Stimulated activated CD4-positive, alpha-beta T cell treated with anti-CD3 and anti-CD28 coated beads, Interleukin-12 subunit alpha, Interleukin-12 subunit beta, amount 100 ng/mL, for 4 hours (primary cell): ENCODE measurements at places on chromosomes 13 and 19.

DNA sequence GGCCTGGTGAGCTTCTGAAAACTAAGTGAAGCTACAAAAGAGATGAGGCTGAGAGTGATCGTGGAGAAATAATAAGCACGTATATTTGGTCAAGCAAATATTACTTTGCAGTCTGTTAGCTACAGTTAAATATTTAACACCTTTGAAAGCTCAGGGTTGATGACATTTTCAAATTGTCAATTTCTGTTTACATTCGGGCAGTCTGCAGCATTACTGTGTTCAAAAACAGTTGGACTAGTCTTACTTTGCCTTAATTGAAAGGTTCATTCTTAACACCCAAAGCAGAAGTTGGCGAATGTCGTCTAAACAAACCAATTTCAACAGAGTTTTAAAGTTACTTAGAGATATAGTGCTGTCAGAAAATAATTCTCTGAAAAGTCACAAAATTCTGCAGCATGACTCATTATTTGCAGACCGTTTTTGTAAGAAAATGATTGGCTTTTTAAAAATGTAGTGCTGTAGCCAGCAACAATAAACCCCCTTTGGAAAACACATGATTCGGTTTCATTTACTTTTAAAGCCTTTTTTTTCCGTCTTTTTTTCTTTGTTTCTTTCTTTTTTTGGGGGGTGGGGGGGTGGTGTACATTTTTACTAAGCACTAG, 549.0 kb downstream of the GPC6 start:
- no peak for DNase-seq

GRCh38 chr13:60118696-60119400, 44.9 kb downstream of the DIAPH3 start:
- no peak for DNase-seq

GRCh38 chr13:40777166-40777808, 6.3 kb upstream of the MRPS31 start:
- peak; percentile 19 for DNase-seq

- no peak for DNase-seq
Measured at GRCh38 chr19:46367426-46367825, 20.5 kb downstream of the PPP5C start.

DNA sequence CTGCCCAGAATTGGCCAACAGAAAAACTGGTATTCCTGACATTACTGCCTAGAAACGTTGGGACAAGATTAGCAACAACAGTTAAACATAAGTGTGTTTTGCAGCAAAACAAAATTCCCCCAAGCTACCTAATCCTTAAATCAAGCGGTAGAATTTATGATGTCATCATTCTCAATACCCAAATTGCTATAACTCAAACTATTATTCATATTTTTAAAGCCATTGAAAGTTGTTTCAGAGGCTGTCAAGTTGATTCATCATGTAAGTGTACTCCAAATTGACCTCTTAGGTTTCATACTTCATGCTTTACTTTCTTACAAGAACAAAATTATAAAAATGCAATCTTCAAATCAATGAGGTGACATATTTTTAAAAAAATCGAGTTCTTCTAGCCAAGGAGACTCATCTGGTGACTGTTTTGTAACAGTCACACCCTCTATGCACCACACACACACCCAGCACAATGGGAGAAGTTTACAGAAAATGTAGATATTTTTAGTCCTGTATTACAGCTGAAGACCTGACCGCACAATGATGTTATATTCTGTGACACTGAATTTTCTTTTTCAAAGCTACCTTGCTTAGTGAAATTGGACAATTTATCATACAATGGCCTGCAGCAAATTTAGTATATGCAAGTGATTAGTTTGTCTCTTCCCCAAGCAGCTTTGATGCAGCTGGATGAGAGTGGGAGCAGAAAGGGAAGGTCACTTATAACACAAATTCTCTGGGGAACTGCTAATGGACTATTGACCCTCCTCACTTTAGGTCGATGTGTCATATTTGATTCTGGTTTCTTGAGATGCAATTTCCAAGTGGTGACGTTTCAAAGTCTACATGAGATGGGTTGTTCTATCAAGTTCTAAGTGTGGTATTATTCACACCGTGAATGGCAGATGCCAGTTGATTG, 345.3 kb upstream of the OBI1 start:
- no peak for DNase-seq

DNA sequence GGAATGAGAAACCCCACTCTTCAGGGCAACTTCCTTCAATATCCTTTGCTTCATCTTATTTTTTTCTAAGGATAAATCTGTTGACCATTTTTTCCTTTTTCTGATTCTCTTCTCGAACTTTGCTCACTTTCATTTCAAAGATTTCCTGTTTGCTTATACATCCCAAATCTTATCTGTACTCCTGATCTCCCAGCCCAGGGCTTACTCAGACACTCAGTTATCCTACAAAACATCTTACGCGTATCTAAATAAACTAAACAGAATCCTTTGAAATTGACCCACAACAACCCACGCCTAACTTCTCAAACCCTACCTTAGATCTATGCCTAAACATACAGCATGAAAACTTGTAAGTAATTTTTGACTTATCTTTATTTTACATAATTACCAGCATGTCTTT, 179.2 kb downstream of the ABCC4 start:
- no peak for DNase-seq

DNA sequence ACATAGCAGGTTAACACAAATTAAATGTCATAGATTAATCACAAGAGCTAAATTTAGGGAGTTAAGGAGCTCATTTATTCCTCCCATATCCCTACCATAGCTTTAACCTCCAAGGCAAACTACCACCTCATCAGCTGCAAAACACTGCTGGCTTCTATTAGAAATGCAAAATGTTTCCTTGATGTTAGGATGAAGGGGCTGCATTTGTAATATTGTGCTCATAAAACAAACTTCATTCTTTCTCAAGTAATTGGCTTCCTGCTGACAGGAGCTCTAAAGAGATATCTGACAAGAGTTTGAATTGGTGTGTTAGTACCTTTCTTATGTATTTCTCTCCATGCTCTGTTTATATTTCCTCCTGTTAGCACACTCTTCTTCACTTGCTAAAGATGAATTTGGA, 152.1 kb downstream of the OLFM4 start:
- no peak for DNase-seq

- no peak for DNase-seq
Measured at GRCh38 chr13:96816261-96816660, 178.0 kb downstream of the OXGR1 start.

DNA sequence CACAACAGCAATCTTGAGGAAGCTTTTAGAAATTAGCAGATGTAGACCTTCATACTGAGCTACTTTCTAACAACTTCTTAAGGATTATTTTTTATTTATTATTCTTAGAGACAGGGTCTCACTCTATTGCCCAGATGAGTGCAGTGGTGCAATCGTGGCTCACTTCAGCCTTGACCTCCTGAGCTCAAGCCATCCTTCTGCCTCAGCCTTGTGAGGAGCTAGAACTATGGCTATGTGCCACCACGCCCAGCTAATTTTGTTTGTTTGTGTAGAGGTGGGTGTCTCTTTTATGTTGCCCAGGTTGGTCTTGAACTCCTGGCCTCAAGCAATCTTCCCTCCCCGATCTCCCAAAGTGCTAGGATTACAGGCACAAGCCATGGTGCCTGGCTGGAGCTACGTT, 200.6 kb downstream of the TSHZ3 start:
- no peak for DNase-seq

- no peak for DNase-seq
Measured at GRCh38 chr13:110756219-110756631, 42.7 kb downstream of the ING1 start.

GRCh38 chr19:8657869-8658268, 27.4 kb downstream of the NFILZ start:
- DNase-seq, result no peak

DNA sequence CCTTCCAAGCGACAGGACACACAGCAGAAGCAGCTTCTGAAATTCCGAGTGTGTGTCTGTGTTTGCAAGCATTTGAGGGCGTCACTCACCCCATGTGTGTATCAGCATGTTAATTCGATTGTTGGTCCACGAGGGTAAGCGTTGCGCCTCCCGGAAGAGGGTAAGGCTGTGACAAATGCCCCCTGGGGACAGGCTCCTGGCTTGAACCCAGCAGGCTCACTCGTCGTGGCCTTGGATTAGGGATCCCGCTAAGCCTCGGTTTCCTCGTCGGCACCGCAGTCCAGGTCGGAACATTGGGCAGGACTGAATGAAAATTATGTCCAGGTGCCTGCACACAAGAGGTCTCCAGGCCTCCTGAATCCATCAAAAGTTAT, 606 bp upstream of the STXBP2 start:
- DNase-seq, result no peak

DNA sequence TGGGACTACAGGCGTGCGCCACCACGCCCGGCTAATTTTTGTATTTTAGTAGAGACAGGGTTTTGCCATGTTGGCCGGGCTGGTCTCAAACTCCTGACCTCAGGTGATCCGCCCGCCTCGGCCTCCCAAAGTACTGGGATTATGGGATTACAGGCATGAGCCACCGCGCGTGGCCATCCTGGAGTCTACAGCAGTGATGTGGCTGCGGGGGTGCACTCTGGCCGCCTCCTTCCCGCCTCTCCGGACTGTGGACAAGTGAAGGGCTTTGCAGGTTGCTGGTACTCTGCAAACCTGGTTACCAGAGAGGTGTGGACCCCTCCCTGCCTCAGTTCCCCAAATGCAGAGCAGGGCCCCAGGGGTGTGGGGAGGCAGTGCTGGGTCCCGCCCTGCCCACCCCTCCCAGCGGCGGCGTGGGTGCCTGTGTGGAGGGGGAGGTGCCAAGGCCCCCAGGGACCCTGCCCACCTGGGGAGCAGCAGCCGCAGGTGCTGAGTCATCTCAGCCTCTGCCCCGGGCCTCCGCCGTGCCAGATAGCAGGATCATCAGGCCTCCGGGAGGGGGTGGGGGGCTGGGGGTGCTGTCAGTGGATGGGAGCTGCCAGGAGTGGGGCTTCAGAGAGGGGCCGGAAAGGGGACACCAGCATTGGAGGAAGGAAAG, 23.1 kb downstream of the ARID3A start:
- DNase-seq, result no peak

DNA sequence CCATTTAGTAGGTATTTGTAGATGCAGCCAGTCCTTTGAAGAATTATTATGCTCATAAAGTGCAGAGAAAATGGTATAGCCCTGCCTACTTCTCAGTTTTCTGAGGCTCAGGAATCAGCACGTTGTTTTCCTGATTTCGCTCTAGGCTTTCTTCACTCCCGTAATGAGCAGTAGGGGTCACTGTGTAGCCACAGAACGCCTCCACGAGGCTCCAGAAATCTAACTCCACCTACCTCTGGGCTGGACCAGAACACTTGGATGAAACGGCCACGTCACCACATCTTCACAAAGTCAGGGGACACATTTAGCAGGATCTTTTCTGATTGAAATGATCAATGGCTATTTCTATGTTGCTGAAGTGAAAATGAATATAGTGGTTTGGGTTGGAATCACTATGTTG, 49.8 kb upstream of the GTF3A start:
- peak; percentile 30 for DNase-seq

- DNase-seq, result peak; percentile 49
Measured at GRCh38 chr19:17281391-17282304, at the start of gene ANKLE1. Gene ANKLE1 (plus strand): TSS chr19:17281901. CDS start chr19:17281921, 20 bp downstream.

DNA sequence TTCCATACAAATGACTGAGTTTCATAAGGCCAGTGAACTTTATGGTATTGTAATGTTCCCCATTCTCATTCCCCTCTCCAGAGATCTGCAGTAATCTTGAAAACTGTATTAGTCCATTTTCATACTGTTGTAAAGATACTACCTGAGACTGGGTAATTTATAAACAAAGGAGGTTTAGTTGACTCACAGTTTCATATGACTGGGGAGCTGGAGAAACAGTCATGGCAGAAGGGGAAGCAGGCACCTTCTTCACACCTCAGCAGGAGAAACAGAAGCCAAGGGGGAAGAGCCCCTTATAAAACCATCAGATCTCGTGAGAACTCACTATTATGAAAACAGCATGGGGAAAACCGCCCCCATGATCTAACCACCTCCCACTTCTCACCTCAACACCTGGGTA, 318.7 kb upstream of the KLF12 start:
- no peak for DNase-seq

GRCh38 chr19:19487950-19488874, 27.1 kb downstream of the TSSK6 start:
- DNase-seq, result no peak

- DNase-seq, result no peak
Measured at GRCh38 chr19:28508666-28509065, 704.3 kb downstream of the UQCRFS1 start.

DNA sequence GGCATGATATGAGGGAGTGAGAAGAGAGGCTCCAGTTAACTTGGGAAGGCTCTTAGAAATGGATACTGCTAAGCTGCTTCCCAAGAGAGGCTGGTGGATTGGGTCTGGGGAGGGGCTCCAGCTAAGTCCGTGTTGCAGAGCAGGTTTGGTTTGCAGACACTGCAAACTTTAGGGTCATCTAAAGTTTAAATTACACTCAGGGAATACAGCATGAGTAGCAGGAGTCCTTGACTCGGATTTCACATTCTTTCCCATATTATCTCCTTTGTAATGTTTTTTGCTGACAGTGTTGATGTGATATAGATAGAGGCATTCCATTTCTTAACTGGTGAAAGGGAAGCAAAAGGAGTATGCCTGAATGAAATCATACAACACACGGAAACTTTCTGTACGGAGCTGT, 31.9 kb downstream of the SGCG start:
- DNase-seq, result no peak

GRCh38 chr13:113845055-113845454, 18.8 kb downstream of the GAS6 start:
- no peak for DNase-seq

DNA sequence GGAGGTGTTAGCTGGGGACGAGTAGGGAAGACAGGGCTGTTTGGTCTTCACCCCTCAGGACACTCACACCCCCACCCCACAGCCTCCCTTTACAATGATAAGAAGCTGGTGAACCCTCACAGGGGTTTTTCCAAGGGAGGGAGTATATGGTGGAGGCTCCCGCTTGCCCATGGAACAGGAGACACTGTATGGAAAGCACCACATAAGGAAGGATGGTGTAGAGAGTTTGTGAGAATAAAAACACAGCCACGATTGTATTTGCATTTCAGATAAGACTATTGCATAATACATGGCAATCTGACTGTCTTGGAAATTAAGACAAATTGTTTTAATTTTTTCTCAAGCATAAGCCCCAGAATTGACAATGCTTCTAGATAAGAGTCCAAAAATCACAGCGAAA, 46.9 kb downstream of the TNFSF13B start:
- no peak for DNase-seq

- peak; percentile 45 for DNase-seq
Measured at GRCh38 chr19:14433554-14434501, 722 bp downstream of the PKN1 start.

DNA sequence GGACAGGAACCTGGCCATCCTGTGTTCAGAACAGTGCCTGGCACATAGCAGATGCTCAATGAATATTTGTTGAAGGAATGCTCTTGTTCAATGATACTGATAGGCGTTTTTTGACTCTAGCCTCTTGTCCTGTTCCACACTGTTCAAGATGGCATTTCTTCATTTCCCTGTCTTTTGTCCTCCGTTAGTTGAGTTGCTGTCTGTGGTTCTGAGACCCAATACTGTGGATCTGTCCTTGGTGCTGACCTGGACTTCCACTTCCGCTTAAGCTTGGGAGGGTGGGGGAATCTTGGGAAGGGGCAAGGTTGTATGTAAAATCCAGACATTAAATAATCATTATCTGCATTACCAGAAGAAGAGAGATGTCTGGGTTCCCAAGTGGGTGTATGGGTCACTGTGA, 8.3 kb upstream of the KCNN4 start:
- no peak for DNase-seq

GRCh38 chr19:14450876-14451275, 17.8 kb downstream of the PKN1 start:
- no peak for DNase-seq
